ENCODE measurements at places on chromosomes 11 and 22. TPM values are rescaled to one million over a fixed set of nuclear protein-coding genes. Genes with fewer than 3 reads are reported as not detected.

Gene OR51B5
- not detected for total RNA-seq

Gene OR8D4
- total RNA-seq = not detected

Gene OR8H3
- not detected for total RNA-seq

- DNase-seq = no peak
Observed at GRCh38 chr22:24806663-24807001, 621 bp downstream of the SGSM1 start.

DNA sequence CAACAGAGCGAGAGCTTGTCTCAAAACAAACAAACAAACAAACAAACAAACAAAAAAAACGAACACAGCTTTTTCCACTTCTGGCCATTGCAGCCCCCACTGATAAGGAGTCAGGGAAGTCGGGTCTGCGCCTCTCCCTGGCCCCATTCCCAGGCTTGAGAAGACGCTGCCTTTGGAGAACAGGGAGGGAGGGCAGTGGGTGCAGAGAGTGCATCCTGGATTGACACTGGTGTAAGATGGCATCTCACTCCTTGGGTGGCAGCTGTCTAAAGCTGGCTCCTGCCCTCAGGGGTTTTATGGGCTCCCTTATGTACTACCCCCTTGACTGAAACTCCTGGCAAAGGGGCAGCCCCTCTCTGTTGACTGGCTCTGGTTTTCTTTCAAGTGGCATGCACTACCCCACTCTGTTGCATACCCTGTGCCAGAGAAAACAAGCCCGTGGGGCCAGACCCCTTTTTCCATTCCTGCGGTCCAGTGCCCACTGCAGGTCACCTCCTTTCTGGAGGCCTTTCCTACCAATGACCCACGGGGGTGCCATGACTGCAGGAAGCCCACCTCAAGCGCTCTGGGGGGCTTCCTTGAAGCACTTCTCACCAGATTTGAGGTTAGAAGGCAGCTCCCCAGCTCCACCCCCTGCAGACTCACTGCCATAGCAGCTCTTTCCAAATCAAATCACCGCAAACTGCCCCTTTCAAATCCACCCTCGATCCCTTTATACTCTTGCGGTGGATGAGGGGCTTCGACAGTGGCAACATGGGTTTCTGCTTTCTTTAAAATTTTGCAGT, 12.7 kb downstream of the DRAP1 start:
- no peak for DNase-seq

GRCh38 chr22:38831166-38831945, 12.5 kb downstream of the NPTXR start:
- peak; percentile 33 for DNase-seq

DNA sequence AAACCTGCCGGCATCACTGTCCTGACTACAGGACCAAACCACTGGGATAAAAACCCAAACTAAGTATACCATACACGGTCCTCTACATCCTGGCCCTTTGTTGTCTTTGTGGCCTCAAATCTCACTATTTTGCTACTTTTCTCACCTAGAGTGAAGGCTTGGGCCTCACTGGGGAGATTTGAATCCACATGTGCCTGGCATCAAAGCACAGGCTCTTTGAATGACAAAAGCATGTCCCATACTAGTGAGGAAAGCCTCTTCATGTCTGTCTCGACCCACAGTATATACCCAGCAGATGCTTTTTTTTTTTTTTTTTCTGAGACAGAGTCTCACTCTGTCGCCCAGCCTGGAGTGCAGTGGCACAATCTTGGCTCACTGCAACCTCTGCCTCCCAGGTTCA, 72.5 kb upstream of the DRD2 start:
- no peak for DNase-seq
